ENCODE measurements at places on chromosomes 7 and 10.
A peak's percentile ranks its signal among the peaks of the same experiment; 100 is the strongest.

- no peak for DNase-seq
These were observed 165.1 kb upstream of the KLF14 start for GRCh38 chr7:130899071-130899560.

DNA sequence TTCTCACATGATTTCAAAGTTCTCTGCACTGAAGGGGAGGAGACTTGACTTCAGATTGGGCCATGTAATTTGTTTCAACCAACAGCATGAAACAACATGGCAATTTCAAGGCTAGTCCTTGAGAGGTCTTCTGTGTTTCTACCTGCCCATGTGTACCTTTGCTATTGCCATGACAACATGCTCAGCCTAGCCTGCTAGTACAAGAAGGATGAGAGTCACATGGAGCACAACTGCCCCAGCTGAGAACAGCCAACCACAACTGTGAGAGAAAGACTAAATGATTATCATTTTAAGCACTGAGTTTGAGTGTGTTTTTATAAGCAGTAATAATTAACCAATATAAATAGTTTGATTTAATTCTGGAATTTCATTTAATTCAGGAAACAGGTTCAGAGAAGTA, 41.9 kb downstream of the ANKMY2 start:
- DNase-seq = no peak

GRCh38 chr10:114458216-114458920, 54.1 kb upstream of the AFAP1L2 start:
- DNase-seq = no peak

DNA sequence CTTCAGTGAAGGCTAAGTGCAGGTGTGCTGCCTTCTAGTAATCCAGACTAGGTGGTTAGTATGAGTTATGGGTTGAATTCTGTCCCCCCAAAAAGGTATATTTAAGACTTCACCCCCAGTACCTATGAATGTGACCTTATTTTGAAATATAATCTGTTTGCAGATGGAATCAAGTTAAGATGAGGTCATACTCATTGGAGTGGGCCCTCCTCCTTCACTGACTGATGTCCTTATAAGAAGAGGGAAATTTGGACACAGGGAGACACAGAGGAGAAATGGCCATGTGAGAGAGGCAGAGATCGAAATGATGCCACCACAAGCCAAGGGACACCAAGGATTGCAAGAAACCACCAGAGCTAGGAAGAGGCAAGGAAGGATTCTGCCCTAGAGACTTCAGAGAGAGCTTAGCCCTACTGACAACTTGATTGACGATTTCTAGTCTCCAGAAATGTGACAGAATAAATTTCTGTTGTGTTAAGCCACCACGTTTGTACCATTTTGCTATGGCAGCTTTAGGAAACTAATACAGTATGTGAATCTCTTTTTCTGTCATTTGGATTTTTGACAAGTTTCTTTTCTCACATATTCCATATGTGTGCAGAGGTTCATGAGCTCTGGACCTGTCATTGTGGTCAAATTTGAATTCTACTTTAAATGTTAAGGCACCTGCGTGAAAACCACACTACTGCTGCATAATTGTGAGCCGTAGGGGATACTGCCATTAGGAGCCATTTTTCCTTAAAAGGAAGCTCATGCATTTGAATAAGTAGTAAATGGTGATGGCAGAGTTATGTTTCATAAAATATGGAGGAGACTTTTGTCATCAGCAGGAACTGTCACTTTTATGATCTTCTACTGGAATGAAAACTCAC, 2.6 kb upstream of the RPA3 start:
- DNase-seq = no peak

DNA sequence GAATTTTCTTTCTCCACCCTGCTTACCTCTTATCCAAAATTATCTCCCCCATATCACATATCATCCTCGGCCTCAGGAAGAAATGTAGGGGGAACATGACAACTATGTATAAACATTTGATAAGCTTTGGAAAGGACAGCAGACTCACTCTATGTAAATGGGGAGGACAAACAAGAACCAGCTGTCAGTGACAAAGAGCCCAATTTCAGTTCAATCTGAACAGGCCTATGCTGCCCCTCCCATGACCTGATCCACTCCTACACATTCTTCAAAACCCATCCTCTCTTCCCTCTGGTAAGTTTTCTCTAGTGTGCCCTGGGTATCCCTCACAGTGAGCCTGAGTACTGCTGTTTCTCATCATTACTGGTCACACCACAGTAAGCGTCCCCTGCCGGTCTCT, 20.8 kb downstream of the FZD9 start:
- no peak for DNase-seq

GRCh38 chr10:83983578-83984255, 155.6 kb upstream of the GHITM start:
- peak; percentile 25 for DNase-seq

DNA sequence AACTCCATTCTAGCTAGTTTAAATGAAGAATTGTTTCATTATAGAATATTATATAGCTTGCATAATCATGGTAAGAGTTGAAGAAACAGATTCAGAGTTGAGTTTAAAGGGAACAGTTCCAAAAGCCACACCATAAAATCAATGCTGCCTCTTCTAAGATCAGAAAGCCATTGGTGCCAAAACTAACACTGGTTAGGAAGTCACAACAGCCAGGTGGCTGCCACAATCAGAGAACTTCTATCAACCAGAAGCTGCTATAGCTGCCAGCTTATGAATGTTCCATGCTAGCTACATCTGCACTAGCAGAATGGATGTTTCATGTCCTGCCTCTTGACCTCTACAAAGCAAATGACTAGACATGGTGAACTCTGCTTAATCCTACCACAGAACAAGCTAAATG, 583.1 kb upstream of the LRRN3 start:
- DNase-seq = no peak

DNA sequence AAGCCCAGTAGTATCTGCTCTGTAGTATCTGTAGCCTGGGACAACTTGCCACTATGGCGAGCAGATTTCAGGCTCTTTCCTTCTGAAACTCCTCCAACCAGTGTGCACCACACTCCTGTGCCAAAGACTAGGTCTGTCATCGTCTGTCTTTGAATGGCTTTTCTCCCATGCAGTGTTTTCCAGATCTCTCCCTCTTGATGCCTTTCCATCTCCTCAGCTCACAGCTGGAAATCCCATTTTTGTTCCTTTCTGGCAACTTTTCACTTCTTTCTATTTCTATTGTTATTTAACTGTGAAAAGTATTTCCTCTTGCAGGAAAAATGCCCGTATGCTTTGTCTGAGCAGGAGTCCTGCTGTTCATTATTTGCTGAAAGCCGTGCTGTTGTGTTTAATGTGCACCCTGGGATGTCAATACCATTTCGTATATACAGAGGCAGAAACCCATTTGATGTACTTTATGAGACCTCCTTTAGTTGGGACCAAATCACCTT, 373.7 kb downstream of the PHTF2 start:
- no peak for DNase-seq

DNA sequence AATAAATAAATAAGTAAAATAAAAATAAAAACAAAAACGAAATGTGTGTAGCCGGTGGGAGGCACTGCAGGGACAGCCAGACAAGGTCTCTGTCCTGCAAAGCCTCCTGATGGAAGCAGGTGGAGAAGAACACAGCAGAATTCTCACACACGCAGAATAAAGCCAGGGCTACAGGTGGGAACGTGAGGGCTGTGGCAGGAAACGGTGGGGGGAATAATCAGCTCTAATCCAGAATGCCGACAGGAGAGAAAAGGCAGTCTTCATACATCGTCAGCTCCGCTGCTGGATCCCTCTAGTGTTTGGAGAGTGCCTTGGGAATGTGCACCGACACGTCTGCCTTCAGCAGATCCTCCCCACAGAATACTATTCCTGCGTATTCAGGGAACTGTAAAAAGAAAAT, 6.8 kb upstream of the SNX8 start:
- DNase-seq = no peak

DNA sequence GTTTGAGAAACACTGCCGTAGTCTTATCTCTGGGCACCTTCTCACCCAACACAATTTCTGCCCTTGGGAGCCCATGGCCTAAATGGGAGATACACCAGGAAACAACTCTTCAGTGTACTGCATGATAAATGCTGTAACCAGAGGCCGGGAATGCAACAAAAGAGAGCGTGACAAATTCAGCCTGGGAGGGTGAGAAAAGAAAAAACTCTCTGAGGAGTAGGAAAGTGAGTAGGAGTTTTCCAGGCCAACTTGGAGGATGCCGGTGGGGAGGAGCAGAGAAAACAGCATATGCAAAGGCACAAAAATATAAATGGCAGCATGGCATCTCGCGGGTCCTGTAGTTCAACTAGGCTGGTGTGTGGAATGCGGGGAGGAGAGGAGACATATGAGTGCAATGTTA, 624.5 kb downstream of the PARD3 start:
- no peak for DNase-seq

DNA sequence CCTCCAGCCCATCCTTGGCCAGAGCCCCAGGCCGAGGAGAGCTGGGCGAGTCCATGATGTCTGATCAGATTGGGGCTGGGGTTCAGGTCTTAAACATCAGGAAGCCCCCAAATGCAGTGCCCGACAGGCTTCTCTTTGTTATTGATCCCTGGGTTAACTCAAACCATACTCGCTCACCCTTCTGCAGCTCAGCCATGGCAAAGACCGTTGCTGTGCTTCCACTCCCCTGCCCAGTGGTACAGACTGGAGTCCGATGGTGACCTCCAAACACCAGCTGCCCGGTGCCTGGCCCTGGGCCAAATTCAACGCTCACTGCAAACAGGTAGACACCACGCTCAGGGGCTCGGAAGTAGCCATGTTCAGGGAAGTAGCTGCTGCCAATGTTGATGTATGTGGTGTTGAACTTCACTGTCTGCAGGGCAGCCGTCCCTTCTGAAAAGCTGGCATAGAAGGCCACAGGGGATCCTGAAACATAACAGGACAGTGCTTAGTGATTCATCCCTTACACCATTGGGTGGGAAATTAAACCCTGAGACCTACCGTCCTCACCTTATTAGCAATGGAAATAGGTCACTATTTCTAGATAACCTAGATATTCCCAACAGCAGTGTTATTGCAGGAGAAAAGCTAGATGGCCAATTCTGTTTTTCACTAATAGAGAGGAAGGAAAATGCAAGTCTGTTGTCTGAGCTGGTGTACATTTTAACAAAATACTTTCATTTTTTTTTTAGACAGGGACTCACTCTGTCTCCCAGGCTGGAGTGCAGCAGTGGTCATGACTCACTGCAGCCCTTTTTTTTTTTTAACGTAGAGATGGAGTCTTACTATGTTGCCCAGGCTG, 20.5 kb downstream of the MMRN2 start:
- DNase-seq = peak; percentile 59

DNA sequence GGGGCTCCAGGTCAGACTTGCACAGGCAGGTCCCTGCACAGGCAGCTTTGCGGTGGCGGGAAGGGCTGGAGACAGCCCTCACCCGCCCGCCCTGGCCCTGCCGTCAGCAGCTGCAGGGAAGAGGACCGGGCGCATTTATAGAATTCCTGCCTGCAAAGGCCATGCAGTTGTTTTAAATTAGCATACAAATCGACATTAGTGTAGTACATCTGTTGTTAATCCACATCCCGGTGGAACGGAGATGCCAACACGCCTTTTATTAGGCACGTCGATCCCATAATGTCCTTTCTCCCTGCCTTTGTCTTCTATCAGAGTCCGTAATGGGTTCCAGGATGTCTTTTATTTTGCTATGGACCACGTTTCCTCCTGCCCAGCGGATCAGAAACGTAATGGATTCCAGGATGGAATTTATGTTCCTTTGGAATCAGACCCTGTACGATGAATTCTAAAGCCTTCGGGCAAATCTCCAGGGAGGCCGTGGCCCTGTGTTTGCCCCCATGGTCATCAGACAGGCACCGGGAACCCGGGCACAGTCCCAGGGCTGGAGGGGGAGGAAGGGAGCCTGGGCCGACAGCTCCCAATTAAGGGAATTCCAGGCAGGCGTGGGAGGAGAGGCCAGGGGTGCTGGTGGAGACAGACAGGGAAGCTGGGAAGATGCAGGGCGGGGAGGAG, 123.9 kb downstream of the COL26A1 start:
- peak; percentile 21 for DNase-seq

DNA sequence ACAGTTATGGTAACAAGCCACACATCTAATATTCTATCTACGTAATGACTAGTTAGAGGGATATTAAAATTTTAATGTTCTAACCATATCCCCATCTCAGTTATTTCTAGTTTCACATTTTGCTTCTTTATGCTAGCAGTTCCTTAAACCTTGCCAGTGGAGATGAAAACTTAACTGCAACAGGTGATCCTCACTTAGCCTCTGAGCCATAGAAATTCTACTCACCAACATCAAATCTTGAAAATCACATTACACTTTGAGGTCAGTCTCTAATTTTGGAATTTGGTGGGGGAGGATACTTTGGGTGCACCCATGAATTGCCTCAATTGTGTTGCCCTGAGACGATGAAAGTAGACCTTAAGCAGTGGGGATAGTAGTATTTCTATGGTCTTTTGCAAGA, 256.4 kb downstream of the GATA3 start:
- no peak for DNase-seq

GRCh38 chr7:3965794-3966395, 664.8 kb downstream of the SDK1 start:
- no peak for DNase-seq

DNA sequence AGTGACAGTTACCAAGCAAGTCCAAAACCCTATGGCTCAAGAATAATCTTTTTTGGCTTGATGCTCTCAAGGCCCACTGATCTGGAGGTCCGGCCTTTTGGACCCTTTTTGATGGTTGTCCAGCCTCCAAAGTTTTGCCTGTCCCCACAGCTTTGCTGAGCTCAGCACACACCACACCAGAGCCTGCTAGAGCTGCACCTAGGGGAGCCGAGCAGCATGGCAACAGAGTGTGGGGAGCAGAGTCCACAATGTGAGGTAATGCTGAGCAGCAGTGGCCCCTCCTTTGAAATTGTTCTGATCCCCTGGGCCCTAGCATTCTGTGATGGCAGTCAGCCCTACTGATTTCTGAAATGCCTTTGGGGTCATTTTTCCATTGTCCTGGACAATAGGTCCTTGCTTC, 9.3 kb downstream of the GIMAP7 start:
- no peak for DNase-seq

- DNase-seq = peak; percentile 59
These were observed 56.8 kb downstream of the PPP1R3C start for GRCh38 chr10:91576096-91576545.

DNA sequence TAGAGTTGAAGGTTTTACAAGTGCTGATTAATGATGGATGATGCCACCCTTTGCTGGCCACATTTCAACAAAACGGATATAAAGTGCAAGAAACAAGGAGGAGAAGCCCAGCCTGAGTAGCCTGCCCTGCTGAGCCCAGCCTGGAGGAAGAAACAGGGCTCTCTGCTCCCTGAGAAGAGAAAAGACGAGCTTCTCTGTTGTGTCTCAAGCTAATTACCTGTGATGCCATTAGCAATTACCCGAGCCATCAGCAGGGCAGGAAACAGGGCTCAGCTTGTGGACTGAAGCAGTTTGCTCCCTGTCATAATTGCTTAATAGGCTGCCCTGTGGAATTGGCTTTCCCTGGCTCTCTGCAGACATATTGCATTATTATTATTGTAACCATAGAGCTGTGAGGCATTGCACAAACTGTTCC, 709.3 kb upstream of the AUTS2 start:
- no peak for DNase-seq

GRCh38 chr7:91082852-91083495, 181.3 kb upstream of the FZD1 start:
- peak; percentile 27 for DNase-seq

DNA sequence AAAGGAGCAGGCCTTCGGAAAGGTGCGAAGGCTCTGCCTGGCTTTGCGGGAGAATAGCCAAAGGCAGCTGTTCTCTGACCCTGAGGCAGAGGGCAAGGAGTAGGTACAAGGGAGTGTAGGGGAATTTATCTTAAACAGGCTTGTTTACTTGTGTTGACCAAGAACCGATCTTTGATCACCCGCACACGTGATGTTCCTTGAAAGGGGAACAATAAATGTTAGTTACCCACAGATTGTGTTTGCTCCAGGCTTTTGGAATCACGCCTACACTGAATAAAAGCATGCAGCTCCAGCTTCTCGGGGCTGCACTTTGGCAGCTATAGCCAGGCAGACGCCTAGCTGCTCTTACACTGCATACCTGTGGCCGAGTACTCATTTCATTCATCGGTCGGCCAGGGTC, 420.8 kb downstream of the PHF14 start:
- no peak for DNase-seq
